ENCODE measurements at places on chromosomes 1 and 21.

DNA sequence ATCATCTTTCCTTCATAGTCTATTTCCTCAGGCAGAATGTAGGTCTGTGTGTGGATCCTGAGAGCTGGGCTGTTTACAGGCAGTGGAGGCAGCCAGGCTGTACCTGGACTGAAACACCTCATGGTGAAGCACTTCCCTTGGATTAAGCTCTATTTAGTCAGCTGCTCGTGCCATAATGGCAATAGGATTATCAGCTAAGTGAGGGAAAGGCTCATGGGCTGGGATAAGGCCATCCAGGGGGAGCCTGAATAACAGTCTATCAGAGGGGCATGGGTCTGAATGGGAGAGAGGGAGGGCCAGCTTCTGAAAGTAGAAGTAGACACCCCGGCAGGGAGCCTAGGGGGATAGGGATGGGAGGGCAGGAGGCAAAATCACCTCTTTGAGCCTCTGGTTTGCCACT is 8.3 kb downstream of the RNASEL start:
- DNase-seq = no peak

GRCh38 chr1:44237721-44238457 is 24.6 kb downstream of the DMAP1 start:
- DNase-seq = peak; percentile 13

- DNase-seq = no peak
These were observed 6.0 kb upstream of the DARS2 start for GRCh38 chr1:173818459-173818858.

DNA sequence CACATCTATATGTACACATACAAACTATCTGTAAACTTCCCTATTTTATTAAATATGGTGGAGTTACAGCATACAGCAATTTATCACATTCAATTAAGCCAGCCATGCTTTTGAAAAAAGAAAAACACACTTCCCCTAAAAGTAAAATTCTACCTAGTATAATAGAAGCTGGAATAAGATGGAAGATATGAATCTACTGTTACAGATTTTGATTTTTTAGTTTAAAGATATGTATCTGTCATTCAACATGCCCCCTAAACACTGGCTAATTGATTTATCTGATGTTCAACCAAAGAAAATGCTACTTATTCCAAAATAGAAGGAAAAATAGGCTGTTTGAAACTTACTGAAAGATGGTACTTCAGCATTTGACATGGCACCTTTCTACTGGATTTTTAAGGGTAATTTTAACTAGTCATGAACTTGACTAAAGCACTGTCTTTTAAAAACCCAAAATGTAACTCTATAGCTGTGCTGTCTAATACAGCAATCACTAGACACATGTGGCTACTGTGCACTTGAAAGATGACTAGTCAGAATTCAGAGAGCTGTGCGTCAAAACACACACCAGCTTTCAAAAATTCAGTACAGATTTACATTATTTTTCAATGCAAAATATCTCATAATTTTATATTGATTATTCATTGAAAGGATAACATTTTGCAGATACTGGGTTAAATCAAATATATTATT is 25.0 kb downstream of the NRIP1 start:
- DNase-seq = no peak

- DNase-seq = no peak
These were observed 608 bp downstream of the PEF1 start for GRCh38 chr1:31643976-31644559.

- no peak for DNase-seq
These were observed 738.9 kb upstream of the PTBP2 start for GRCh38 chr1:95982711-95983110.

DNA sequence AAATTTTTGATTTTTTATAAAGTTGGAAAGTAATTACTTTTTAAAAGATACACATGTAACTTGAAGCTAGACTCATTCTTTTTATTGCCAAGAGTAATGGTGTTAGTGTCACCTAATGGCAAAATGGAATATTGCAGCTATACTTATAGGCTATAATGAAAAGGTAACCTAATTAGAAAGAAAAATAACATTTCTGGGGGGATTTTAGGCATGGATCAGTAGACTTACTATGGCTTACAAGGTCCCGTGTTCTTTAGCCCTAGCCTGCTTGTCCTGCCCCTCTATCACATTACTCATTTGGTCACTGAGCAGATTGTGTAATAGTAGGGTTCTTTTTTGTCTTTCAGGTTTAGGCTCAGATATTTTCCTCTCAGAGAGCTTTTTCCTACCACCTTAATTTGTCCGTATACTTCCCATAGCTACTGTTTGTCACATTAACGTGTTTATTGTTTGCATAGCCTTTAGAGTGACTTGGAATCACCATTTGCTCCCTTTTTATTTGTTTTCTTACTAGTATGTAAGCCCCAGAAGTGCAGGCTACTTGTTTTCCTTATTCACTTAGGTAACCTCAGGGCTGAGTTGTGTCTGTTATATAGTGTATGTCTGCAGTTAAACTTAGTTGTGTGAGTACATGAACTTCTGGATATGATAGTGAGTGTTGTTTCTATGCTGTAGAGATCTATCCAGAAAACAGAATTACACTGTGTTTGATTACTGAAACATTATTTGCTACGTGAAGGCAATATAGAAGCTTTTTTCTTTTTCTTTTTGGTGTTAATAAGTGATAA is 58.7 kb downstream of the RABGAP1L start:
- no peak for DNase-seq

DNA sequence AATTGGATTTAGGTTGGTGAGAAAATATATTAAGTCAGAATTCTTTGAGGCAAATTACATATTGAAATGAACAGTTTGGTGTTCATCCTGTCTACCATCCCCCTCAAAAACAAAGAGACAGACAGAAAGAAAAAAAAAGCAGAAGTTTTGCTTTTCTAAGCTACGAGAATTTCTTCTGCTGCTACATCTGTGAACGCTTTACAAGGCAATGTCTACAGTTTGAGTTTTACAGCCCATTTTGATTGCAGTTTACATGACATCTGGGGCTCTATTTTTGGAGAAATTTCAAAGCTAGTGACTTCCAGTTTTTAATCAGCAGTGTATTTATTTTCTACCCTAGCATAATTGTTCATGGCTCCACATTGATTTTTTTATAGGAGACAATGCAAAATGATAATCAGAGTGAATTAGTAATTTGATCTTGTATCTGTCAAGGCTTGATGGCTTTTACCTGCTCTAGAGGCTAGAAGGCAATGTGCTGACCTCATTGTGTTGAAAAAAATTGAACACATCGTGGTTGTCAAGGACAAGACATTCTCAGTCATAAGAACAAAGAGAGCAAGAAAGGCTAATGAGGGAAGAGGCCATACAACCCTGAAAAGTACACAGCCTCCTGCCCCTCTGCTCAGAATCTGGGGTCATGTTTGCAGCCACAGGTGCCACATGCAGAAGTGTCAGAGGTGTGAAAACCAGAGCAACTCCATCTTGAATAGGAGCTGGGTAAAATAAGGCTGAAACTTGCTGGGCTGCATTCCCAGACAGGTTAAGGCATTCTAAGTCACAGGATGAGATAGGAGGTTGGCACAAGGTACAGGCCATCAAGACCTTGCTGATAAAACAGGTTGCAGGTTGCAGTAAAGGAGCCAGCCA is 201.0 kb upstream of the CAMK1G start:
- no peak for DNase-seq

DNA sequence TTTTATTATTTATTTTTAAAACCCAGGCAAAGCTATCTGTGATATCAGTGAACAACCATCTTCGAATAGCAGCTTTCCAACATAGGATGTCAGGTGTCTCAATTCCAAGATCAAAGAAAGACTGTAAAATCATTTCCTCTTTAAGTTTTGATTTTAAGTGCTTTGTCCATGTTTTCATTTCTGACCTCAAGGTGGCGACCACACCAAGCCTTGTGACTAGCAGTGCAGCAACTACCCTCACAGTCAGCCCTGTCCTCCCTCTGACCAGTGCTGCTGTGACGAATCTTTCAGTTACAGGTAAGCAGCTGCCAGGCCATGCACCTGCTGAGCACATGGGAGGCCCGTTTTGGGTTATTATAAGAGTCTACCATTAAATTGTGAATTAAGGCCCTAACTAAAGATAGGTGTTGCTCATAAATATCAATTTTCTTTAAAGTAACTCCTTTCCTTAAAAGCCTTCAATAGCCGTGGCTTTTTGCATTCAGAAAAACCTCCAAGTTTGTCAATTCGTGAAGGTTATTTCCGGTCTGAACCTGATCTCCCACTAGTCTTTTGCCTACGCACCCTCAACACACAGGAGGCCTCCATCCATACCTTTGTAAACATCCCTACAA is 117.0 kb downstream of the CD247 start:
- DNase-seq = peak; percentile 18

DNA sequence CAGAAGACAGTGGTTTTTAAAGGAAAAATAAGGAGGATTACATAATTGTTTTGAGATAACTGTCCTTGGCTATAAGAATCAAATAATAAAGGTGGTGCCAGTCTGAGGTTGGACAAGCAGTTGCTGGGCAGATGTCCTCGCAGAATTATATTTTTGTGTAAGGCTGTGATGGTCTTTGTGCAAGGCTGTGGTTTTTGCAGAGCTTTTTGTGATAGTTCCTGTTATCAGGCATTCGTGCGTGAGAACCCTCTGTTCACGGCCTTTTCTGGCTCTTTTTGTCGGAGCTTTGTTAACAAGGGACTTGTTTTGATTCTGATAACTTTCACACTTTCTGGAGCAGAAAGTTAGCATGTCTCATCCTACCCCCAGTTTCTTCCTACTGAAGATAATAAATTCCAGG is 33.4 kb downstream of the SH3BP5L start:
- no peak for DNase-seq

DNA sequence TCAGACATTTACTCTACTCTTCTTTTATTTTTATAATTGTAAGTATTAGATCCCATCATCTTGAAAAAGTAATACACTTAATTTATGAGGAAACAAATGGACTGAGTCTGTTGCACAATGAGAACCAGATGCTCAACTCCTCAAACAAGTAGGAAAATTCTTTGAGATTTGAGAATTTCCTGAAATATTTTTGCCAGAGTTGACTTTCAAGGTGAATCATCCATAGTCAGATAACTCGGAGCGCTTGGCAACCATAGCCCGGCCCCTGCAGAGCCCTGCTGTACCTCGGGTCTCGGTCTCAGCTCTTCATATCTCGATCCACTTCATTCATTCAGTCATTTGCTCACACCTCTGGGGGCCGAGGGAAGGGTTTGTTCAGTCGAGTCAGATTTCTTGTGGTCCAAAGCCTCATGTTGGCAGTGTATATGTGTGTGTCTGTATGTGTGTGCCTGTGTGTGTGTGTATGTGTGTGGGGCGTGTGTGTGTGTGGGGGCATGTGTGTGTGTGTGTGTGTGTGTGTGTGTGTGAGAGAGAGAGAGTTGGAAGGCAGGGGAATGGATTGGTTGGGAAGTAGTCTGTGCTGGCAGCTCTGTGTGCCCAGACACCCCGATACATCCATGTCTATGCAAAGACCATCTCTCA is 18.1 kb upstream of the PCP4 start:
- DNase-seq = no peak

DNA sequence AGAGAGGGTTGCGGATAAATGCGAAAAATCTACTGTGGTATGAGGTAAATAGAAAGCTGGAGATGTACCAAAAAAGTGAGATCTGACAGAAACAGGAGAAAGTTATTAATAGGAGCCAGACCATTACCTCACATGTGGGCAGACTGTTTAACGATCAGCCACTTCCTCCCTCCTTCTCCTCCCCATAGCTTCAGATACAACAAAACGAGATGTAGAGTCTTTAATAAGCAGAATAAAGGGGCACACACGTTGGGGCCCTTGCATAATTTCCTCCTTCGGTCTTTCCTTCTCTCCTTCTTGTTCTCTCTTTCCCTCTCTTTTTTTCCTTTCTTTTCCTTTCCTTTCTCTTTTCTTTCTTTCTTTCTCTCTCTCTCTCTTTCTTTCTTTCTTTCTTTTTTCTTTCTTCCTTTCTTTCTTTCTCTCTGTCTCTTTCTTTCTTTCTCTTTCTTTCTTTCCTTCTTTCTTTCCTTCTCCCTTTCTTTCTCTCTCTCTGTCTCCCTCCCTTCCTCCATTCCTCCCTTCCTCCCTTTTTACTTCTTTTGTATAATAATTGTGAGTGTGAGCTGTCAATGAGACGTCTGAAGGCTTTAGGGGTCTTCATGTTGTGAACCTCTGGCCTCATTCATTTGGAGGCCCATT is 242.1 kb downstream of the GRIK1 start:
- DNase-seq = no peak

- DNase-seq = no peak
These were observed 9.3 kb downstream of the FTCD start for GRCh38 chr21:46145840-46146691.

GRCh38 chr1:202568410-202568809 is 141.8 kb downstream of the SYT2 start:
- DNase-seq = no peak

GRCh38 chr1:244224487-244225430 is 173.7 kb downstream of the ZBTB18 start:
- DNase-seq = no peak

DNA sequence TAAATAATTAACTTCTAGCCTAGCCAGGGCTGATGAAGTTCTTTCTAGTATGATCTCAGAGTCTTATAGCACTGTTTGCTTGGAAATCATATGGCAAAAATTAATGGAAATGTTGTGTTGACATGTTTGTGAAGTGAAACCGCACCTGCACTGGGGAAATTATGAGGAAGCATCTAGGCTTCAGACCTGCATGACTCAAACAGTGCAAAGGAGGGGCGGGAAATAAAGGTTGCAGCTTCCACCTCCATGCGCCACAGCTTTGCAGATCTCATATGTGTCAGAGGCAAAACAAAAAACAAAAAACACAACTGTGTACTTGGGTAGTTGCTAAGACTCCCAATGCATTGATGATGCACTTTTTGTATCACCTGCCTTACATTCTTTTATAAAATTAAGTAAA is 1080.6 kb downstream of the PLA2G4A start:
- DNase-seq = no peak

GRCh38 chr1:168293356-168293755 is 12.7 kb downstream of the TBX19 start:
- DNase-seq = no peak

DNA sequence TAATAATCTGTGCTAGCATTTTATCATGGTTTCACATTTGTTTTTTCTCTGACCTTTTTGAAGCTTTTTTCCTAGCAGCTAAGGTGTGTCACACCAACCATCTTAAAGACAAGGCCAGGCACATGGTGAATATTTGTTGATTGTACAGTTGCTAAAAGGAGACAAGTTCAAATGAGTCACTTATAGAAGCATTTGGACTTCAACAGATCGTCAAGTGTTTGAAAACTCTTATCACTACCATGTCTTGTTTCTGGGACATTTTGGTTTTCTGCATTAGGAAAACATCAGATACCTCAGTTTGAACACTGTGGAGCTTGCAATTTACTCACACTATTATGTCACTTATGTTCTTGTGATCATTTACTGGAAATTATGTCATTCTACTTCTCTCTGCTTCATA is 407.3 kb downstream of the USP25 start:
- no peak for DNase-seq

- DNase-seq = no peak
These were observed 436.6 kb upstream of the BEND5 start for GRCh38 chr1:49213301-49213700.
